ENCODE measurements at places on chromosomes 6 and 20. TPM values are rescaled to one million over a fixed set of nuclear protein-coding genes. Genes with fewer than 3 reads are reported as not detected.

DNA sequence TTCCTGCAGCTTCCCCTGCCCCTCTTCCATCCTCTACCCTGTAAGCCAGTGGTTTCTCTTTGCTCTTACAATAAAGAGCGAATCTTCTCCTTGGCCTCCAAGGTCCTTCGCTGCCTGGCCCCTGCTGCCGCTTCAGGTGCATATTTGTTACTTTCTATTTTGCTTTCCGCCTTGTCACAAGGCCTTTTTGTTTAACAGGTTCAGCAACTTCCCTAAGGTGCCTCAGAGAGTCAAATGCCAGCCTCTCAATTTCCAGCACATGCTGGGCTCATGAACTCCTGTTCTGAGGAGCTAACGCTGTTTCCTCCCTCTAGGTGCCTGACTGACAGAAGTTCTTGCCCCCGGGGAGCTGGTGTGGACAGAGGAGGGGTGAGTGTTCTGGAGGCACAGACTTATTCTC is 42.4 kb upstream of the EPB41L1 start:
- DNase-seq, result peak; percentile 63
- H3K4me3 ChIP-seq, result no peak overlapping the region
- H3K27me3 ChIP-seq, result no peaks in the 10 kb centered on the region

- no peak overlapping the region for H3K27ac ChIP-seq
- H3K27me3 ChIP-seq, result no peaks in the 10 kb centered on the region
- H3K4me1 ChIP-seq, result peaks cover 33% of the 10 kb centered on the region
- H3K4me3 ChIP-seq, result no peak overlapping the region
- DNase-seq, result no peak
Observed at GRCh38 chr6:36912030-36912454, 26.3 kb downstream of the C6orf89 start.

DNA sequence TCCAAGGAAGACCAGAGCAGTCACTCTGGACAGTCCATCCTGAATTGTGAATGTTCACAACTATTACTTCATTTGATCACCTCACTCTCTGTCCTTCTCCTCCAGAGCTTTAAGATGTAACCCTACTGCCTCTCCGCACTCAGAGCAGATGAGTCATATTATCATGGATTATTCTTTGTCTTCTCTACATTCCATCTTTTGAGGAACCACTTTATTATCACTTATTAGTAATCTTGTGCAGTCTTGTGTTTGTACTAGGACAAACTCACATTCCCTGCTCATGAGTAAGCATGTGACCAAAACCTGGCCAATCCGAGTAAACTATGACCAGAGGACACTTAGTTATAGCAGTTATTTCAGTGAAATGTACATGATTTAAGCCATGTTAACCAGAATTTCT is 401.5 kb upstream of the ADGRB3 start:
- no peak overlapping the region for H3K4me3 ChIP-seq
- no peak for DNase-seq
- no peaks in the 10 kb centered on the region for H3K36me3 ChIP-seq
- no peaks in the 10 kb centered on the region for H3K4me1 ChIP-seq
- no peaks in the 10 kb centered on the region for H3K27me3 ChIP-seq

GRCh38 chr20:53930651-53931504 is 139.5 kb downstream of the BCAS1 start:
- peaks cover 46% of the 10 kb centered on the region for H3K4me1 ChIP-seq
- no peak for DNase-seq
- H3K4me3 ChIP-seq, result no peak overlapping the region
- H3K27me3 ChIP-seq, result no peaks in the 10 kb centered on the region

GRCh38 chr6:43176423-43176786 is 5.3 kb downstream of the SRF start:
- H3K4me3 ChIP-seq, result no peak overlapping the region
- H3K27me3 ChIP-seq, result no peaks in the 10 kb centered on the region
- H3K4me1 ChIP-seq, result peaks cover 33% of the 10 kb centered on the region
- H3K36me3 ChIP-seq, result peaks cover 9% of the 10 kb centered on the region
- DNase-seq, result no peak

Gene SH3BGRL2
- 27.4 TPM for total RNA-seq

DNA sequence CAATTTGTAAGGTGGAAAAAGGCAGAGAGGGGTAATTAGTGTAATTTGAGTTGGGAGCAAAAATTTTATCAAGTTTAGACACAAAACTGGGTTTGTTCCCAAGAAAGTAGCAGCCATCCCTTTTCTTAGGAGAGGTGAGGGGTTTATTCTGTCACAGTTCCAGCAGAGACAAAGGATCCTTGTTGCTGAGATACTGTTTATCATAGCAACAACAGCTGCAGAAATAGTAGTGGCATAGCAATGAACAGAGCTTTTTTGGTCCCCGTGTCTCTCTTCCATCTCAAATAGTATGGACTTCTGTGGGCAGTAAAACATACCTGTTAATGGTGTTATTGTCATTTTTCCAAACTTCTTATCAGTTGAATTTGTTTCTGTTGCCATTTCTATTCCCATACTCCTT is 23.9 kb downstream of the ZKSCAN8 start:
- H3K36me3 ChIP-seq, result no peaks in the 10 kb centered on the region
- no peaks in the 10 kb centered on the region for H3K27me3 ChIP-seq
- H3K4me3 ChIP-seq, result no peak overlapping the region
- no peak for DNase-seq

DNA sequence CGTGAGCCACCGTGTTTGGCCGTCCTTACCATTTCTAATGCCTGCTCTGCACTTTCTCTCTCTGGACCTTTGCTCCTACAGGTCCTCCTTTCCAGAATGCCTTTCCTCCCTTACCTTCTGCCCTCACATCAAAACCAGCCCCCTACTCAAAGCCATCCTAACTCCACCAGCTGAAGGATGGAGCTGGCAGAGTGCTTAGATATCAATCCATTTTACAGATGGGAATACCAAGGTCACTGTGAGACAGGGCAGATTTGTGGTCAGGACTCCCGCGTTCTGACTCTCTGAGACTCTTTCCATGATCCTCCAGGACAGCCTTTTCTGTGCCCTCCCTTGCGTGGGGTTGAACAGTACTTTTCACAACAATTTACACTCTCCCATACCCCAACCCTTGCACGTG is 41.7 kb upstream of the SCRT2 start:
- H3K27me3 ChIP-seq, result peaks cover 62% of the 10 kb centered on the region
- H3K4me3 ChIP-seq, result no peak overlapping the region
- DNase-seq, result no peak
- no peaks in the 10 kb centered on the region for H3K4me1 ChIP-seq

GRCh38 chr6:145836772-145837171 is 22.2 kb upstream of the FBXO30 start:
- peaks cover 10% of the 10 kb centered on the region for H3K4me1 ChIP-seq
- no peaks in the 10 kb centered on the region for H3K36me3 ChIP-seq
- H3K27me3 ChIP-seq, result no peaks in the 10 kb centered on the region
- H3K27ac ChIP-seq, result no peak overlapping the region
- DNase-seq, result no peak

GRCh38 chr20:35134472-35134871 is 12.7 kb downstream of the EDEM2 start:
- no peak for DNase-seq
- peaks cover 23% of the 10 kb centered on the region for H3K4me1 ChIP-seq
- peak overlapping the region; percentile 62 for H3K27ac ChIP-seq
- H3K36me3 ChIP-seq, result peaks cover 39% of the 10 kb centered on the region
- H3K4me3 ChIP-seq, result no peak overlapping the region

All from PC-9 (cell line).